GM06990 (cell line): ENCODE measurements at places on chromosomes 1 and 21.

GRCh38 chr1:148333875-148334338 is 149.2 kb downstream of the PPIAL4G start:
- no peak for DNase-seq

- DNase-seq, result peak; percentile 56
Measured at GRCh38 chr21:29224006-29224405, 74.7 kb upstream of the BACH1 start.

GRCh38 chr21:33734818-33735217 is 92.5 kb downstream of the ITSN1 start:
- no peak for DNase-seq

DNA sequence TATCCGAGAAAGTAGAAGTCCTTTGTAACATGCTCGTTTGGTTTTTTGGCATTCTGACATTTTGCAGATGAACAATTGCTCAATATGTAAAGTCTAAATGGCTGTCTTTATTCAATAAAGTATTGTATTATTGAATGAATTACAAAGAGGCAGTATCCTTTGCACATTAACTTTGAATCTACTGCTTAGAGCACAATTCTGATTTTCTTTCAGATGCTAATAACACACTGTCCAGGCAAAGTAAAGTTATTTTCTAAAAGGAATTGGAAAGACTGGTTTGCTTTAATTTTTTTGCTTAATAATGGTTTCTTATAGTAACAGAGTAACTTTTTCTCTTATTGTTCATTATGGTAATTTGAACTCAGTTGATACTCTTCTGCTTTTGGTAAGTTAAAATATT is 494.8 kb downstream of the RWDD3 start:
- DNase-seq, result no peak

- DNase-seq, result no peak
Measured at GRCh38 chr1:106698660-106699059, 357.8 kb upstream of the PRMT6 start.

GRCh38 chr1:89719502-89720306 is 86.8 kb downstream of the LRRC8C start:
- DNase-seq, result peak; percentile 81

DNA sequence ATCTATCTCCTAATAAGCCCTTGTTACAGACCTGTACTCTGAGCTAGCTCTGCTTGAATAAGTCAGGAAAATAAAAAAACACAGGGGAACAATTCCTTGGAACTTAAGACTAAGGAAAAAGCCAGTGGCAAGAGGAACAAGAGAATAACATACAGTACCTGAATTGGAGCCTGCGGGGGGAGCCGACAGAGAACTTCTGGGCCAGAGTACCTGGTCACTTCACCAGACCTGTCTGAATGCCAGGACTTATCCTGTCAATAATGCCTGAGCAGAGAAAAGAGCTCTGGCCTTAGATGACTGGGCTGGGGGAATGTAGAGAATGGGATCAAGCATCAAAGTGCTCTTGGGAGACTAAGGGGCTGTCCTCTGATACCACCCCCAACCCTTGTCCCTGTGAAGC is 15.1 kb downstream of the PEA15 start:
- DNase-seq, result no peak
